Small intestine (tissue), 16 donors: ENCODE measurements at places on chromosomes 5 and 9.

DNA sequence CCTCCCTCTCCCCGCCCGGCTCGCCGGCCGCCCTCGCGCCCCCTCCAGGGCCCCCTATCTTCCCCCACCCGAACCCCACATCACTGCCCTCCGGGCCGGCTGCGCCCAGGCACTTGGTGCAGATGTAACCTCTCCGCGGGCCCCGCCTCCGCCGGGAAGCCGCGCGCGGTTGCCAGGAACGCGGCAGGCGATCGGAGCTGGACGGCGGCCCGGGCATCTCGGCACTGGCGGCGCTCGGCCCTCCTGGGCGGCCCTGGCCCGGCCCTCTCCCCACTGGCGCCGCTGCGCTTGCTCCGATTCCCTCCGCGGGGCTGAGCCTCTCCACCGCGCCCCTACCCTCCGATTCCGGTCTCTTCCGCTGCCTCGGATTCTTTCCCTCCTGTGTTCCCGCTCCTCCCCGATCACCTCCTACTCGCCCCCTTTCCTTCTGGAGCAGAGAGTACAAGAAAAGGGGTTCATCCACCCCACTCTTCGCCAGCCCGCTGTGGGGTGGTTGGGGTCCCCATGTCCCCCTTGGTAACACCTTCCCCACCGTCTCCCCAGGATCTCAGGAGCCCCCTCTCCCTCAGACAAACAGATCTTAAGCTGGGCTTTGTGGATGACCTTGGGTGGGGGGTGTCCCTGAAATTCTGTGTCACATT lies 70.6 kb downstream of the C9orf50 start:
- peak; percentile 13 for DNase-seq

- DNase-seq: no peak
Measured at GRCh38 chr5:68538814-68539420, 323.4 kb downstream of the PIK3R1 start.

DNA sequence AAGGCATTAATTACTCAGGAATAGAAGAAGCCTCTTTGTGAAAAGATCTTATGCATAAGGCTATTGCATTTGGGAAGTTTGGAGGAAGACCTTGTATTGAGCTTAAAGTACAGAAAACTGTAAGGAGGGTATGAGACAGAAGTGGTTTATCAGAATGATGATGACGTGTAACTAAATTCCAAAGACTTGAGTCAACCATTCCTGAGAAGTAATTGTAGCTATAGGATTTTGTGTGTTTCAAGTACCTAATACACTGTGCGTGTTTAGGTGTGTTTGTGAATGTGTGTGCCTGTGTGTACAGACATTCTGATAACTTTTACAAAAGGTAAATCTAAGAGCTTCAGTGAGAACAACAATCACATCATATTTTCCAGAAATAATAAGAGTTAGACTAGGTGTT lies 46.5 kb upstream of the IRX2 start:
- no peak for DNase-seq

DNA sequence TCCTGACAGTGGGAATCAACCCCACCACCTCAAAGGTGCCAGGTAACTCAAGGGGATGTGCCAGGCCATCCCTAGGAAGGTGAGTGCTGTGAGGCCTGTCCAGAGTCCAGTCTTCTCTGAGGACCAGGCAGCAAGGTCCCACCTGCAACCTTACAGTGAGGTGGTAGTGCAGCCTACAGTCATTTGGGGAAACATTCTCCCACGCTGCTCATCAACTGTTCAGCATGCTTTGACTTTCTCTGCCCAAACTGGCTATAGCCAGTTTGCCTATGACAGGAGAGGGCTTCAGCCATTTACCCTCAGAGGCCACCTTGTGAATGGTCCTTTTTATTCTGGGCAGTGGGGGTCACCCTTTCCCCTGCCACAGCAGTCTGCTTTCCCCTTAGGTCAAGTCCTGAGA lies 81.9 kb downstream of the ATPSCKMT start:
- DNase-seq: no peak

DNA sequence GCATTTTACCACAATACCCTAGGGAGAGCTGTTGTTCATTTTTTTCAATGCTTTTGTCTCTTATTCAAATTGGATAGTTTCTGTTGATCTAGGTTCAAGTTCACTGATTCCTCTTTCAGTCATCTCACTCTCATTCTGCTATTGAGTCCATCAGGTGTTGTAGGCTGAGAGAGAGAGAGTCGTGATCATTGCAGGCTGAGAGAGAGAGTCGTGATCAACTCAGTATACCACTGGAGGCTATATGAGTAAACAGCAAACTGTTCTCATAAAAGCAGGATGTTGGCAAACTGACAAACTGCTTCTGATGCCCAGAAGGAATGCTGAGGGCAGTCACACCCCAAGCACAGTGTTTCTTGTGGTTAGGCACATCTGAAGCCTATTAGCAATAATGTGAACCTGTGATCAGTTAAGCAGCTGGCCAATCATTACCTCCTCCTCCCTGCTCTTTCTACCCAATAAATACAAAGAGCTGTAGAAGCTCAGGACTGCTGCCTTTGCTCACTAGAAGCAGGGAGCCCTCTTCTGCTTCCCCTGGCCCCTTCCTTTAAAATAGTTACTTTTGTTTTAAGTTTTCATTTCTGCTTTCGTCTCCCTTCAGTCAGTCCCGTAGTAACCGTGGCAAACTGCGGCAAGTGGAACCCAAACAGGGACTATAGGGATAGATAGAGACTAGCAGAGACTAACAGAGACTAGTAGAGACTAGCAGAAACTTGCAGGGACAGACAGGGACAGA lies 476.1 kb upstream of the ACO1 start:
- no peak for DNase-seq

- DNase-seq: no peak
Measured at GRCh38 chr9:109253637-109254284, 67.1 kb downstream of the EPB41L4B start.

DNA sequence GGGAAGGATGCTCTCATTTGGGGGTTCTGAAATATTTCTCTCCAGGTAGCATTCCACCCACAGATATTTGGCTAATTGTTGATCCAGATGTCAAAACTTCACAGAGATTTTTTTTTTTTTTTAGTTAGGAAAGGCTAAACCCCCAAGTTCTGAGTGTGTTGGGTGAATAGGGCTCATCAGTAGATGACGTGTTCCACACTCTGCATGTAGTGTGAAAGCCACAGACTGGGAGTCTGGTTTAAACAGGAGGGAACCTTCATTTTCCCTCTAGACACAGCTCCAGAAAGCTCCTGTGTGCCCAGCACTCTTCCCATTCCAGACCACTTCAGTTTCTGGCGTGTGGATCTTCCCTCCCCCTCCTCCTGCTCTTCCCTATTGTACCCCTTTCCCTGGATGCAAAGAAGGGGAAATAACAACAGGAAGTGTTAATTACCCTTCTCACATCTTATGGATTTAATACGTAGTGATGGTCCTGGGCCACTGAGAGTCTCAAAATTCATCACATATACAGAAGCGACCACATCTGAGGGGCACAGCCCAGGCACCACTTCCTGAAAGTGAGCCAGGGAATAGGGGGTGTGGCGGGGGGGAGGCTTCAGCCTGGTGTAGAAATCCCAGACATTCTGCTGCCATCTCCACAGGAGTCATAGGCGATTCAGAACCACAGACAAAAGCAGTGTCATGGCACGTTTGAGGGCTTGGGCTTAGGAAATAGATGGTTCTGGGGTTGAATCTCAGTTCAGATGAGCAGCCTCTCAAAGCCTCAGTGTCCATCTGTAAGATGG lies 65.1 kb downstream of the DAP start:
- no peak for DNase-seq
